ENCODE measurements at places on chromosomes 11 and 22.

GRCh38 chr11:68256331-68256741 lies 15.4 kb downstream of the C11orf24 start:
- peak; percentile 34 for DNase-seq

DNA sequence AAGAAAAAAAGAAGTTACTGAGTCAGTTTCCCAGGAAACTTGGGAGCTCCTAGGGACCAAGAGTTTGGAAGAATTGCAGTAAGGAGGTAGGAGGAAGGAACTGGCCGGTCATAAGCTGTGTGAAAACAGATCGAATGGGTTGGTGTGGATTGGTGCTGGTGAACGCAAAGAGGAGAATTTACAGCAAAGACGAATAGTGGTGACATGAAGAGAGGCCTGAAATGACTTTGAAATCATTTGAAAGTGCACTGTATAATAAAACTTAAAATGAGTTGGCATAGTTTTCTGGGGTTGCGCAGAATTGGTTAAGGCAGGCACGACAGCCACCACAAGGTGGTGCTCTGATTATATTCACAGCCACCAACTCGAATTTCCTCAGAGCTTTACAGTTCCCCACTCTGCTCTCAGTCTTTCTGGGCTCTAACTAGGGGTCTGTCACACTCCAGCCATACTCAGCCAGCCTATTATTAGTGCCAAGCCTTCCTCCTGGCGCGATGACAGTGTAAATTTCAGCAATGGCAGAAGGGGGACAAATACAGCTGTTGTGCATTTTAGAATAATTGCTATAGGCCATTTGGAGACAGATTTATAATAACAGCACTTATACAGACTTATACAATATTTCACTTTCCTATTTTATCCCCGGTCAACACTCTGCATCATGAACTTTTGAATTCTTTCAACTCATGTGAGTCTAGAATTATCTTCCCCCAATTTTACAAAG lies 8.3 kb upstream of the HTR3B start:
- DNase-seq: peak; percentile 38

DNA sequence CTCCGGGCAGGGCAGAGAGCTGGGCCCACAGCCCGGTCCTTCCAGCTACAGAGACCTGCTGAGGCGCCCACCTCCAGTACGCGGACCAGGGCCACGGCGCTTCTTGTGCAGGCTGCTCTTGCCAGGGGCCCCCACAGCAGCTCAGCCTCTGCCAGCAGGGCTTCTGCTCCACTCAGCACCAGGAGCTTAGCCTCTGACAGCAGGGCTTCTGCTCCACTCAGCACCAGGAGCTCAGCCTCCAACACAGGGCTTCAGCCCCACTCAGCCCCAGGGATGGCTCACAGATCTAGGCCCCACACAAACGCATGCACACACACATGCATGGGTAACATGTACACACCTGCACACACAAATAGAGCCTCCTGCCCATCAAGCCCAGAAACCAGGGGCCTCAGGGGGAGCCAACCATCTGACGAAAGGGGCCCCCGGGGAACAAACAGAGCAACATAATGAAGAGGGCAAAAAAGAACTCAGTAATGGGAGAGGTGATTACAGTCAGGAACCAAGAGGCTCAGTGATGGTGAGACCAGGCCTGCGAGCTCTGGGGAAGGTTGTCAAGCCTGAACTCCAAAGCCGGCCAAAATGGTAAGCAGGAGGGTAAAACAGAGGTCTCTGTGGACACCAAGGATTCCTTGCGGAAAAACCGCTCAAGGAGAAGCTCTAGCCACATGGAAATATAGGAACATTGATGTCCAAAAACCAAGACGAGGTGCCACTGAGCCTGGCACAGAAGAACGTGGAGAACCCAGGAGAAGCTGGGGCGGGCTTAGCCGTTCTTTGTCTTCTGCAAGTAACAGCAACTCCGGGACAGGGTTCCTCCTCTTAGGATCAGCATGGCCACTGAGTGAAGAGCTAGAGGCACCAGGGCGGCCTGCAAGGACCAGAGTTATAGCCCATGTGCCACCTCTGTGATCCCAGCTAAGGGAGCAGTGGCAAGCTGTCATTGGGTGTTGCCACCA lies 46.5 kb downstream of the GNB1L start:
- no peak for DNase-seq

GRCh38 chr11:75910426-75911145 lies 95.6 kb downstream of the UVRAG start:
- DNase-seq: no peak

- DNase-seq: peak; percentile 79
Measured at GRCh38 chr22:25202290-25202921, 2.7 kb downstream of the CRYBB3 start.

GRCh38 chr11:82303671-82304070 lies 430.0 kb downstream of the FAM181B start:
- DNase-seq: no peak

GRCh38 chr11:72741849-72742512 lies 10.2 kb downstream of the ARAP1 start:
- no peak for DNase-seq

- peak; percentile 59 for DNase-seq
Measured at GRCh38 chr22:45208993-45209838, 31.5 kb downstream of the KIAA0930 start.

DNA sequence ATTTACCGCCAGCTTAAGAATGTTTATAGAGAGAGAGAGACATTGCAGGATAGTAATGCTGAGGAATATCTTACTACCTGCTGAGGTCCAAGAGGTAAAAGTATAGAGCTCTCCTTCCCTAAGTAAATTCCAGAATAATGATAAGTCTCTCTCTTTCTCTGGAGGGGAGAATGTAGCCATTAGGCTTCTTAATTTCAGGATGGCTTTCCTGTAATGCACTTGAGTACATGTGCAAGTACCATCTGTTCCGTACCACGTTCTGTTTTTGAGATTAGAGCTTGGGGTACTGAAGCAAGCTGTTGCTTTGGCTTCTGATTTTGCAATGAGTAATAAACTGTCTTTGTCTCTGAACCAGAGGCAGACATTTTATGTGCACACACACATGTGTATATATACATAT lies 1314.0 kb downstream of the JRKL start:
- no peak for DNase-seq

GRCh38 chr11:11931461-11932055 lies 76.9 kb downstream of the DKK3 start:
- DNase-seq: no peak

GRCh38 chr11:1817511-1817910 lies 17.3 kb upstream of the SYT8 start:
- no peak for DNase-seq

DNA sequence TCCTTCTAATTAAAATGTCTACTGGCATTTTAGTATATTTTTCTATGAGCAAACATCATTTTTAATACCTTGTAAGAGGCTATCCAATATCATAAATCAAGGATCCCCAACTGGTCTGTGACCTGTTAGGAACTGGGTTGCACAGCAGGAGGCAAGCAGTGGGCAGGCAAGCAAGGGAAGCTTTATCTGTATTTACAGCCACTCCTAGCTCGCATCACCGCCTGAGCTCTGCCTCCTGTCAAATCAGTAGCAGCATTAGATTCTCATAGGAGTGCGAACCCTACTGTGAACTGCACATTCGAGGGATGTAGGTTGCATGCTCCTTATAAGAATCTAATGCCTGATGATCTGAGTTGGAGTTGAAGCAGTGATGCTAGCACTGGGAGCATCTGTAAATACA lies 70.2 kb upstream of the CREB3L1 start:
- no peak for DNase-seq

- DNase-seq: no peak
Measured at GRCh38 chr11:65113361-65113756, 1.7 kb downstream of the TM7SF2 start.

- no peak for DNase-seq
Measured at GRCh38 chr11:116611998-116612620, 160.7 kb downstream of the BUD13 start.

- no peak for DNase-seq
Measured at GRCh38 chr22:45548991-45549761, 46.5 kb downstream of the FBLN1 start.

DNA sequence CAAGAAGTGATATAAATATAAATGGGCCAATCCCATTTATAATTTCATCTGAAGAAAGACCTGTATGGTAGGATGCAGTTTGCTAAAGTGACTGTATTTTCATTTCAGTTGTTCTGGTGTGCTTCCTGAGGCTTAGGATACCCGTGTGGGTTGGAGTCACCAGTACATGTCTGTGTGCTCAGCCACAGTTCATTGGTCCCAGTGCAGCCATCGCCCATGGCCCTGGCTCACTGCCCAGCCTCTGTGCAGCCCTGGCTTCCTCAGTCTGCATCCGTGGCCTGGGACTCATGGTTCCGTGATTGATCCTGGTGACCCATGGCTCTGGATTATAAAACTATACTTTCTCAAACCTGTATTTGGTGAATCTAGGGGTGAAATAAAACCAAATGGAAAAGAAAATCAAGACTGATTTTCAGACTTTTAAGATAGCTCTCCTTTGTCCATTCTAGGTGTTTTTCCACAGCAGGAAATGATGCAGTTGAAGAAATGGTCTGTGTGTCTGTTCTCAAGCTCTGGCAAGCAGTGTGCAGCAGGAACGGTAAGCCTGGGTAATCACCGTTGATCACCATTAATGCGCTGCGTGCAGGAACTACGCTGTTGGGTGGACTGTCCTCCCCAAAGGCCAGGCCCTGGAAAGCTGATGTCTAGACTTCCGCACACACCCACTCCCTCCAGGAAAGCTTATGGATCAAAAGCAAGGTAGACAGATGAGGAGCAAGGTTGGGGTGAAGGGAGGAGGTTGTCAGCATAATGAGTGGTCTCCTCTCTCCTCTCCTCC lies 27.2 kb downstream of the TTC12 start:
- no peak for DNase-seq

DNA sequence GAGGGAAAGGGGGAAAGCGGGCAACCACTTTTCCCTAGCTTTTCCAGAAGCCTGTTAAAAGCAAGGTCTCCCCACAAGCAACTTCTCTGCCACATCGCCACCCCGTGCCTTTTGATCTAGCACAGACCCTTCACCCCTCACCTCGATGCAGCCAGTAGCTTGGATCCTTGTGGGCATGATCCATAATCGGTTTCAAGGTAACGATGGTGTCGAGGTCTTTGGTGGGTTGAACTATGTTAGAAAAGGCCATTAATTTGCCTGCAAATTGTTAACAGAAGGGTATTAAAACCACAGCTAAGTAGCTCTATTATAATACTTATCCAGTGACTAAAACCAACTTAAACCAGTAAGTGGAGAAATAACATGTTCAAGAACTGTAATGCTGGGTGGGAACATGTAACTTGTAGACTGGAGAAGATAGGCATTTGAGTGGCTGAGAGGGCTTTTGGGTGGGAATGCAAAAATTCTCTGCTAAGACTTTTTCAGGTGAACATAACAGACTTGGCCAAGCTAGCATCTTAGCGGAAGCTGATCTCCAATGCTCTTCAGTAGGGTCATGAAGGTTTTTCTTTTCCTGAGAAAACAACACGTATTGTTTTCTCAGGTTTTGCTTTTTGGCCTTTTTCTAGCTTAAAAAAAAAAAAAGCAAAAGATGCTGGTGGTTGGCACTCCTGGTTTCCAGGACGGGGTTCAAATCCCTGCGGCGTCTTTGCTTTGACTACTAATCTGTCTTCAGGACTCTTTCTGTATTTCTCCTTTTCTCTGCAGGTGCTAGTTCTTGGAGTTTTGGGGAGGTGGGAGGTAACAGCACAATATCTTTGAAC lies 6.8 kb downstream of the MALAT1 start:
- no peak for DNase-seq

DNA sequence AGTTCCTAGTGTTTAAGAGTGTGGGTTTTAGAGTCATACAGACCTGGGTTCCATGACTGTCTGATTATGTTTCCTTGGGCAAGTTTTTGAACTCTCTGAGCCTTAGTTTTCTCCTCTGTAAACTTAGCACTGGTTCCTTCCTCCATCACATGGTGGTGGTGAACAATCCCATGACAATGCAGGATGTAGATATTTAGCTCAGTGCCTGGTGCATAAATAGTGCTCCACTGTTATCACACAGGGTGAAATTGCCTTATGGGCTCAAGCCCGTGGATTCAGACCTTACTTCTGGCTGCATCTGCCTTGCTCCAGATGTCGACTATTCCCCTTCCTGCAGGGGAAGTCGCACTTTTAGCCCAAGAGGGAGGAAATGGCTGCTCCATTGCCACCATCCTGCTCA lies 62.7 kb downstream of the LDLRAD3 start:
- no peak for DNase-seq

DNA sequence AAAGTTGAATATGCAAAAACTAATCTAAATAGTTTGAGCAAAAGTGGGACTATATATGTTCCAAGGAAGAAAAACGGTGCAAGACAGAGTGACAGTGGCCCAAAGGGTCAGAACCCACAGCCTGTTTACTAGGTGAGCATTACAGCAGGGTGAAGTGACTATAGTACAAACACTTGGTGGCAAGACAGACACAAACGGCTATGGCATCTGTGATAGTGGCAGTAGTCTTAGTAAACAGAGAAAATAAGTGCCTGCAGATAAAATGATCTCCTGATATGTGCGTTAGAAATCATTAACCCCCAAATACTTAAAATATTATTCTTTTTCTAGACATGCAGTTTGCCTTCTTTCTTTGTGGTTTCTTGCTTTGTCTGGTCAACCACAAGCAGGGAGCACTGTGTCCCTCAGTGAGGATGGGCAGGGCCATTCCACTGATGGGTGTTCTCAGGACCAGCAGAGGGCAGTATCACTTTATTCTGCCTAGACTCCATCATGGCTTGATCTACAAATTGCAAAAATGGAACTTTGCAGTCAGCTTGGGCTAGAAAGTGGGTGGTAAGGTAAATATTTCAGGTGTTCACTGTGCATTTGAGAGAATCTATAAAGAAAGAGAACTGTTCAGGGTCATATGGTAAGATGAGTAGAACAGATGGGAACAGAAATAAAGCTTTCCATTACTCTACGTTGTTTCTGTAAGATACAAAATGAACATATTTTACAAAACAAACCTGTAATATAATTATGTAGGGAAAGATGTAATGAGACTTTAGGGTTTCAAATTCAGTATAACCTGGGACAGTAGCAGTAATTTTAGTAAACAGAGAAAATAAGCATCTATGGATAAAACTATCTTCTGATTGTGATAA lies 198.2 kb downstream of the SWAP70 start:
- DNase-seq: peak; percentile 42

- no peak for DNase-seq
Measured at GRCh38 chr22:25651332-25652085, 87.0 kb downstream of the GRK3 start.

DNA sequence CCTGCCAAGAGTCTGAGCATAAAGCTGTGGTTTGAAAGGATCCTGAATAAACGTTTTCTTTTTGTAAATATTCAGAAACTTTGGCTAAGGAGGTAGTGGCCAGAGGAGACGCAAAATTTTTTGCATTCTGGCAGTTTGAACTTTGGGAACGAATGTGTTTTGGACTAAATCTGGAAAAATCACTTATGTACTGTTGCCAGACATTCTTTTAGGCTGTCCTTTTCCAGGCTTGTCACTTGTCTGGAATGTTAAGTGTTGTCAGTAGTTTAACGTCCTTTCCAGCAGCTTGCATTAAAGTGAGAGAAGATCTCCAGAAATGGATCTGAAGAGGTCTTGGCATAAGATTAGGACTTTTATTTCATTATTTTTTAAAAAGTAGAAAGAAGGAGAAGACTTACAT lies 18.5 kb downstream of the SPECC1L start:
- no peak for DNase-seq

Data from nephron progenitor cell (in vitro differentiated cells).